ENCODE measurements at places on chromosomes 5 and 9. TPM values are rescaled to one million over a fixed set of nuclear protein-coding genes. Genes with fewer than 3 reads are reported as not detected.

DNA sequence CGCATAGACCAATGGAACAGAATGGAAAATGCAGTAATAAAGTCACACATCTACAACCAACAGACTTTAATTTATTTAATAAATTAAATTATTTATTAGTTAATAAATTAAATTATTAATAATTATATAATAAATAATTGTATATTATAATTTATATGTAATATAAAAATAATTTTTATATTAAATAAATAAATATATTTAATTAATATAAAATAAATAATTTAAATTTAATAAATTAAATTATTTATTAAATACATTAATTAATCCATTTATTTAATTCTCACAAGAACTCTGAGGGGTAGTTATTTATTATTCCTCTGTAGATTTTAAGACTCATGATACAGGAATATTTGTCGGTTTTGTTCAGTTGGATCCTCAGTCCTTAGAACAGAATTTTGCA lies 176.1 kb upstream of the ADAMTS19 start:
- no peak for DNase-seq
- no peaks in the 10 kb centered on the region for H3K36me3 ChIP-seq
- no peak overlapping the region for H3K27ac ChIP-seq
- H3K4me3 ChIP-seq = no peak overlapping the region

DNA sequence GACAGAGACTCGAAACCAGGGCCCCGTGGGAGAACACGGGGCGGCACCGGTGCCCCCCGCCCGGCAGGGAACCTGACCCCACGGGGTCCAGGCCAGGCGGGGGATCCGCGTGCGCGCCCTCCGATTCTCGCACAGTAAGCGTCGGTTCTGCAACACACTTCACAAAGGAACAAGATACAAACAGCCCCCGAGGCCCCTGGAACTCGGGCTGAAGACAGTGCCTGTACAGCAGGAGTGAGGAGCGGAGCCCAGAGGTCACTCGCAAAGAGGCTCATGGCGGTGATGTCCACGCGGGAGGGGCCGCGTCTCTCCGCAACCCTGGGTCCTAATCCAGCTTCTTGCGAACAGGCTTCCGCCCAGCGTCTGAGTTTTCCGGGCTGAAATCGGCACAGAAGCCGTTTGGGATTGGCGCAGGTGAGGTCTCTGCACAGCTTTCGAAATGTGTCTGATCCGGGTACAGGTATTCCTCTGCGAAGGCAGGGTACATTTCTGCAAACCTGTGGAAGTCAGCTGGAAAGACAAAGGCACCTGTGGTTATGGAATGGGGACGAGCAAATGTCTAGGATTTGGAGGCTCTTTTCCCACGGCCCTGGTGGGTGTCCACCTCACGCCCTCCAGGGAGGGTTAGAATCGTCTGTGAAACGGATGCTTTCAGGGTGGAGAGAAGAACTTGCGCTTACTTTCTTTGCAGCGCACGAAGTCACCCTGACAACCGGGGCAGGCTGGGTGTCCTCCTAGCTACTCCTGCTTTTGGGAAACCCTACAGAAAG lies 18.3 kb upstream of the SLC6A3 start:
- H3K27ac ChIP-seq = no peak overlapping the region
- no peak for DNase-seq
- H3K36me3 ChIP-seq = peaks cover 28% of the 10 kb centered on the region
- no peaks in the 10 kb centered on the region for H3K27me3 ChIP-seq
- no peaks in the 10 kb centered on the region for H3K4me1 ChIP-seq
- H3K4me3 ChIP-seq = no peak overlapping the region

GRCh38 chr5:163248871-163249270 lies 188.5 kb upstream of the CCNG1 start:
- no peak overlapping the region for H3K4me3 ChIP-seq
- no peaks in the 10 kb centered on the region for H3K36me3 ChIP-seq
- DNase-seq = no peak
- no peaks in the 10 kb centered on the region for H3K27me3 ChIP-seq

- no peaks in the 10 kb centered on the region for H3K36me3 ChIP-seq
- H3K4me3 ChIP-seq = peak overlapping the region; percentile 12
- no peaks in the 10 kb centered on the region for H3K27me3 ChIP-seq
Observed at GRCh38 chr5:78908173-78909061, 76.7 kb downstream of the ARSB start.

GRCh38 chr9:111857555-111858211 lies 38.9 kb upstream of the UGCG start:
- H3K36me3 ChIP-seq = no peaks in the 10 kb centered on the region
- H3K4me3 ChIP-seq = no peak overlapping the region
- H3K27ac ChIP-seq = no peak overlapping the region
- no peaks in the 10 kb centered on the region for H3K27me3 ChIP-seq
- DNase-seq = no peak
- no peaks in the 10 kb centered on the region for H3K4me1 ChIP-seq

GRCh38 chr9:82582693-82583092 lies 480.2 kb downstream of the RASEF start:
- H3K27ac ChIP-seq = no peak overlapping the region
- no peaks in the 10 kb centered on the region for H3K27me3 ChIP-seq
- H3K4me1 ChIP-seq = no peaks in the 10 kb centered on the region
- H3K36me3 ChIP-seq = no peaks in the 10 kb centered on the region

- H3K4me1 ChIP-seq = no peaks in the 10 kb centered on the region
- H3K27me3 ChIP-seq = no peaks in the 10 kb centered on the region
- H3K4me3 ChIP-seq = no peak overlapping the region
- no peak overlapping the region for H3K27ac ChIP-seq
- no peak for DNase-seq
- no peaks in the 10 kb centered on the region for H3K36me3 ChIP-seq
Observed at GRCh38 chr9:95715868-95716435, 159.5 kb upstream of the ERCC6L2 start.

The SARDH gene
- 0.44 TPM for polyA plus RNA-seq

The ADAMTS19 gene
- 0.16 TPM for polyA plus RNA-seq

The EGFLAM gene
- 7.3 TPM for polyA plus RNA-seq

The SPATA31E1 gene
- polyA plus RNA-seq = not detected

The CCNJL gene
- polyA plus RNA-seq = 2.9 TPM

Measured in heart right ventricle (tissue), 16 donors.